Stimulated activated CD4-positive, alpha-beta T cell treated with anti-CD3 and anti-CD28 coated beads, Interleukin-1b, Interleukin-23, amount 100 ng/mL, for 4 hours (primary cell): ENCODE measurements at places on chromosomes 3 and 15.

DNA sequence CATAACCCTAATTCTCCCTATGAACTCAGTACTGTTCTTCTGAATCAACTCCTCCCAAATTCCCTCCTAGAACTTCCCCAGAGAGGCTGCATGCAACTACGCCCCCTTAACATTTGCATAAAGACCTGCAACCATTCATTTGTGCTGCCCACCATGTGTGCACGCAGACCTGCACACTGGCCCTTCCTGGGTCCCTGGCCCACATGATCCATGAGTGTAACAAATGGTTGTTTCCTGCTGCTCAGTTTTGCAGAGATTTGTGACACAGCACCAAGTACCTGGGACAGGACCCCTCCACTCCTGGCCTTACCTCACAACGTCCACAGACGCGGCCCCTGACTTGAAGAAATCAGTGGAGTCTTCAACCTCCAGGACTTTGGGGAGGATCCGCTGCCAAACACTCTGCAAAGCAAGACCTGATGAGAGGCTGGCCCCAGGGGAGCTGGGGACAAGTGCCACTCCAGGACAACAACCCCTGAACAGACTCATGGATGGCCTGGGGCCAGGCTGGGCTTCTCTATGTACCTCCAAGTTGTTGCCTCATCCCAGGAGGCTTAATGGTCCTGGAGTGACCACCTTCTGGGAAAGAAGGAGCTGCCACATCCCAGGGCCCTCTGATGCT lies 33.8 kb downstream of the ALDH1L1 start:
- DNase-seq: no peak

- no peak for DNase-seq
Observed at GRCh38 chr3:170056710-170057454, 19.1 kb downstream of the GPR160 start.

GRCh38 chr15:38600236-38600635 lies 35.6 kb upstream of the RASGRP1 start:
- DNase-seq: no peak

- DNase-seq: no peak
Observed at GRCh38 chr15:79140846-79141570, 50.4 kb upstream of the RASGRF1 start.

GRCh38 chr3:12195231-12195630 lies 36.5 kb upstream of the TIMP4 start:
- DNase-seq: no peak

GRCh38 chr3:148187296-148187695 lies 510.4 kb upstream of the AGTR1 start:
- no peak for DNase-seq

DNA sequence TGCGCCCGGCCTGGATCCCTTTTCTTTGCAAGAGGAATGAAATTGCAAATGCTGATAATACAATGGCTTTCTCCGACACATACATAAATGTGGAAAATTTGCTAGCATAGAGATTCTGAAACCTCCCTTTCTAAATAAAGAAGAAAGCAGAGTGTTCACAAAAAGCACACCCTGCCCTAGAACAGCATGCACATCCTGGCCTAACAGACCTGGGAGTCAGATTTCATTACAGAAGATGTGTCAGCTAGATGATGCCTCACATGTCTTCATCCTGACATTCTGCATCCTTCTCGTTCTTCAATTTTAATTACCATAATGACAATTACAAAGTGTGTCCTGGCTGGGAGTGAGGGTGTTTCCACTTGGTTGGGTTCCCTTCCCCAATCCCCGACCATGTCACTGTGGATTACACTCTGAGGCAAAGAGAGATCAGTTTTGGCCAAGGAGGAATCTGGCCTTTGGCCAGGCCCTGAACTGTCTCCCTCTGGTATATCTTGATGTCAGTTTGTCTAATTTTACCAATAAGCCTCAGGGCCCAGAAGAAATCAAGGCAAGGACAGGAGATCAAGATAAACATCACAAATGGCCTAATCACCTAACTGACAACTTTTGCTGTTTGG lies 104.9 kb upstream of the SPATA12 start:
- DNase-seq: no peak

DNA sequence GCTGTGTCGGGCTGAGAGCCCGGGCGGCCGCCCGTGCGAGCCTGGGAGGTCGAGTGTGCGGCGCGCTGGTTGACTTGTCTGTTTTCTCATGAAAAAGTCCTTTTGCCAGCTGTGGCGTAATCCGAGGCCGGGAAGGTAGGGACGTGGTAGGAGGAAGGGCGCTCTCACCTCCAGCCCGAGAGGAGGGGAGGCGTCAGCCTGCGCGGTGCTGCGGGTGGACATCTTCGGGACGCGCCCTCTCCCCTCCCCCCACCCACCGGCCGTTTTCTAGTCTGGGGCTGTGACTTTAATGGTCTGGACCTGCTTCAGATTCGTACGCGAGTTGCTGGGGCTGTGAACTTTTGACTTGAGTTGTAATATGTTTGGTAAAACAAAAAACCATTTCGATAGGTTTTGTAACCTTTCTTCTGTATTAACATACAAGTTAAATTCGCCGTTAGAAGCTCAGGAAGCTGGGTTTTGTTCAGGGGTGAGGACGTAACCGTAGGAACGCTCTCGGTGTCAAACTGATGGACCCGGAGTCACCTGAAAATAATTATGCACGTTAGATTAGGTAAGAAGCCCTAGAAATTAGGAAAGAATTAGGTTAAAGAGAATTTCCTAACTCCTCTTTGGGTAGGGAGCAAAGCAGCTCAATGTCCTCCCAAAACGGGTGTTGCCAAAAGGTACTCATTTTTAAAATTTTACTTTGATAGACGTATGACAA lies 762 bp downstream of the NCK1 start:
- DNase-seq: no peak

DNA sequence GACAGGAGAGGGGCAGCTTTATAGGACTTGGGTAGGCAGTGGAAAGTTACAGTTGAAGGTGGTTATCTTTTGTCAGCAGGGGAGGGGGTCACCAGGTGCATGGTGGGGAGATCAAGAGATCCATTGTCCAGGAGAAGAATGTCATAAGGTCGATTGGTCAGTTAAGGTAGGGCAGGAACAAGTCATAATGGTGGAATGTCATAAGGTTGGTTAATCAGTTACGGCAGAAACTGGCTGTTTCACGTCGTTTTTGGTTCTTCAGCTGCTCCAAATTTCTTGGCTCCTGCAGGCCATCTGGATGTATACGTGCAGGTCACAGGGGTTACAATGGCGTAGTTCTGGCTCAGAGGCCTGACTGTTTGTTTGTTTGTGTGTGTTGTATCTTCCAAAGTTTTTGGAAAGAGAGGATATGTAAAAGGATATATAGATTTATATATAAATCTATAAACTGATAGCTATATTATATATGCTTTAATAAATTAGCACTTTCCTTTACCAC lies 565.1 kb downstream of the ZNF385D start:
- no peak for DNase-seq

GRCh38 chr3:155701882-155702465 lies 42.9 kb downstream of the PLCH1 start:
- DNase-seq: no peak

- no peak for DNase-seq
Observed at GRCh38 chr3:63753567-63753966, 65.5 kb upstream of the C3orf49 start.

GRCh38 chr3:131812433-131812832 lies 222.4 kb downstream of the CPNE4 start:
- no peak for DNase-seq

GRCh38 chr3:160379628-160380214 lies 19.3 kb downstream of the IFT80 start:
- no peak for DNase-seq

DNA sequence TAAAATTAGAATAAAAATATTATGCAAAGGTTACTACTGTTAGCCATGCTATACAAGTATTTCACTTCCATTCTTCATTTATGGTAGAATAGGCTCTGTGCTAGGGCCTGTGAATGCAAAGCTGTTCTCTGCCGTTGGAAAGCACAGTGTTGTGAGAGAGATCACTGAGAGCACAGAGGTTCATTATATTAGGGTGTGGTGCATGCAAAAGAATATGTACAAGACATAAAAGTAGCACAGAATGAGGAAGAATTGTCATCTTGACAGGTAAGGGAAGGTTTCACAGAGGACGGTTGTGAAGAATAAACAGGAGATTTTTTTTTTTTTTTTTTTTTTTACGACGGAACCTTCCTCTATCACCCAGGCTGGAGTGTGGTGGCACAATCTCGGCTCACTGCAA lies 25.2 kb upstream of the FNDC3B start:
- no peak for DNase-seq

DNA sequence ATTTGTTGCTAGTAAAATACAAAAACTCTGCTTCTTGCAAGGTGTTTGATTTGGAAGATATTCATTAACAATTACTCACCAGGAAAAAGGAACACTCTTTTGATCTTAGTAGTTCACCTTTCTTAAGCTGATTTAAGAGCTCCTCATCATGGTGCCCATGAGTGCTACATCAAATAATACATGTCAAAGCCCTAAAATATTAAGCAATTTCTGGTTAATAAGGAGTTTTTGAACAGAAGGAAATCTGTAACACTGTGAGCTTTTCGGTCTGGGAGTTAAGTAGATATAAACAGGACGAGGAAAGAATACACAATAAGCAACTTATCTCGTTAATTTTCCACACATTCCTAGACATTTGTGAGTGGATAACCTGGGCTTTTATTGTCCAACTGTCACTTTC lies 83.9 kb upstream of the DCBLD2 start:
- no peak for DNase-seq

DNA sequence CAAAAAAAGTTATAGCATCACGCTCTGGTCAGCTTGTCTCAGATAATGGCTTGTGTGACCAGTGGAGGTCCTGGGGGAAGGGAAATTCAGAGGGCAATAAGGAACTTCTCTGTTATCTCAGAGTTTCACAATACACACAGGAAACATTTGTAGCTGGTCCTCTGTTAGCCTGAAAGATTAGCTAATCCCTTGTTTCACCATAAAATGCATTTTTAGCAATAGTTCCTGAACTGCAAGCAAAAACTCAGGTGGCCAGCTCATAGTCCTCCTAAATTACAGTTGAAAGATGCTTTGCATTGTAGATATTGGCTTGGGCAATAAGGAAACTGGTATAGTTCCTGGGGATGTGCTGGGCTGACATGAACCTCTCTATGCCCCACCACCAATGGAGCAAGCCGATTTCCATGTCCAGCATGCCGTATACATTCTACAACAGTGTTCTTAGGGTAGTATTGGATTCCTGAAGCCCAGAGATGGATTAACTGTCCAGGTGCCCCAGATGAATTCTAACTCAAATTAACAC lies 141.5 kb upstream of the TBL1XR1 start:
- DNase-seq: no peak
